Brain (organoid and tissue), 16 donors: ENCODE measurements at places on chromosomes 3 and 15.

DNA sequence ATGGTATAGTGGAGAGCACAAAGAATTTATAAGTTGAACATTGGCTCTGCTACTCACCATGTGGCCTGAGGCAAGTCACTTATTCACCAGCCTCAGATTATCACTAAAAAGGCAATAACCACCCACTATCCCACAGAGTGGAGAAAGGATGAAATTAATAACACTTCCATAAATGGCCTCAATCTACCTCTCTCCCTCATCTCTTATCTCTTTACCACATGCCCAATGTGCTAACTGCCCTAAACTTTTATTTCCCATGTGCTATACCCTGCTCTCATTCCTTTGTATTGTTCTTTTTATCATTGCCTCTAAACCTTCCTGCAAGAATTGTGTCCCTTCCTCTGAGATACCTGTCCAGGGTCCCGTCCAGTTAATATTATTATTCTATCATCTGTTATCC, 26.0 kb downstream of the SLC12A6 start:
- DNase-seq, result no peak

GRCh38 chr3:22245811-22246583, 495.0 kb upstream of the ZNF385D start:
- DNase-seq, result no peak

- no peak for DNase-seq
Measured at GRCh38 chr3:169848741-169849140, 21.0 kb downstream of the LRRC31 start.

- peak; percentile 84 for DNase-seq
Measured at GRCh38 chr3:59809710-59810444, 760.1 kb upstream of the CFAP20DC start.

- no peak for DNase-seq
Measured at GRCh38 chr3:187976365-187976900, 177.5 kb upstream of the LPP start.

DNA sequence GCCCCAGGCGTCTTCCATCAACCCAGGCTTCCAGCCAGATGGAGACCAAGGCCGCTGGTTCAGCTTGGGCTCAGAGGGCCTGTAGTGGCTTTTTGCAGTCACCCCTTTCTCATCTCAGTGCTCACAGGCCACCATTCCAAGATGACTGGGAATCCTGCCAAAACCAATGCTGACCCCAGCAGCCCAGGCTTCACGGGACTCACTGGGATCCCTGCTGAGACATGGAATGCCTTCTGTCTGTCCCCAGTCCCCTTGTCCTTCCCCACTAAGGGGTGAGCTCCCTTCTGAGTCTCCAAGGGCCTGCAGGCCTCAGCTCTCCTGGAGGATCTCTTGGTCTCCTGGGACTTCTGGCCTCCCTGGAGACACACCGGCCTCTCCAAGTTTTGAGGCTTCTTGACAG, 77.4 kb upstream of the SEC13 start:
- DNase-seq, result no peak

GRCh38 chr15:94004697-94005096, 226.7 kb upstream of the MCTP2 start:
- no peak for DNase-seq
